ENCODE measurements at places on chromosomes 12 and 14.

- DNase-seq, result no peak
Measured at GRCh38 chr12:6541371-6542165, 7.3 kb downstream of the GAPDH start.

DNA sequence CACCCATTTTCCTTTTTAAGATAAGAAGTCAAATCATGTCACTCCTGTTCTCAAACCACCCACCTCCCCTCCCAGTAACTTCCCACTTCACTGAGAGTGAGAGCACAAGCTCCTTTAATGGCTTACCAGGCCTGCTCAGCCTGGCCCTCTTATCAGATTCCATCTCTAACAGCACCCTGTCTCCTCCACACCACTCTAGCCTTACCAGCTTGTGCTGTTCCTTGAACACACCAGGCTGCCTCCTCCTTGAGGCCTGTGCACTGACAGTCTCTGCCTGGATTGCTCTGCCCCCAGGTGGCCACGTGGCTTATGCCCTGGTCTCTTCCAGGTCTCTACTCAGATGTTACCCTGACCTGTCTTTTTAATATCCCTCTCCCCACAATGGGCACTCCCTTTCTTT, 40.1 kb upstream of the EVL start:
- no peak for DNase-seq

DNA sequence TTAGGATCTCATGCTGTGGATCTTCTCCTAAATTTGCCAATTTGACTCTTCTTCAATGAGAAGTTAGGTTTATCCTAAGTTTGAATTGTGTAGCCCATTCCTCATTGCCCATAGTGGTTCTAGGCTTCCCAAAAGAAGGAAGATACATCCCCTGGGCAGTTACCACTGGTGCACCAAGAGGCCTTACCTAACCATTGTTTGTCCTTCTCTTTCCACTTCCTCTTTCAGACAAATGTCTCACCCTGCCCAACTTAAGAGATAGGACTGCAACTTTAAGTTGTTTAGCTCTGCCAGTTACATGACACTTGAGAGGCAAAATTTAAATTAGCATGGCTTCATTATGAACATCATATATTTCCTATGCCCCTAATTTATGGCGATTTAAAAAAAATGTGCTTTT, 9.4 kb upstream of the KCNH3 start:
- no peak for DNase-seq

DNA sequence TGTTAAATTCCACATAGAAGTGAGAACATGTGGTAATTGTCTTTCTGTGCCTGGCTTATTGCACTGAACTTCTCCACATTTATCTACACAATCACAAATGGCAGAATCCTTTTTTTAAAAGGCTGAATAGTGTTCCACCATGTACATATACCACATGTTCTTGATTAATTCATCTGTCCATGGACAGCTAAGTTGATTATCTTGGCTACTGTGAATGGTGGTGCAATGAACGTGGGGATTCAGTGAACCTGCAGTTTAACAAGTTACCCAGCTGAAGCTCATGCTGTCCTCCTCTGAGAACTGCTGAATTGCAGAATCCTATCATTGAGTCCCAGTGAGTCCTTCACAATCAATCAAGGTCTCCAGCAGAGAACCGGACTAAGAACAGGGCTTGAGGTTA, 74.9 kb downstream of the TBK1 start:
- DNase-seq, result no peak

GRCh38 chr14:50575769-50576168, 15.8 kb downstream of the ATL1 start:
- DNase-seq, result no peak

GRCh38 chr14:89336338-89336737, 80.7 kb downstream of the FOXN3 start:
- DNase-seq, result no peak

- no peak for DNase-seq
Measured at GRCh38 chr14:51336734-51337133, 96.7 kb downstream of the TMX1 start.

DNA sequence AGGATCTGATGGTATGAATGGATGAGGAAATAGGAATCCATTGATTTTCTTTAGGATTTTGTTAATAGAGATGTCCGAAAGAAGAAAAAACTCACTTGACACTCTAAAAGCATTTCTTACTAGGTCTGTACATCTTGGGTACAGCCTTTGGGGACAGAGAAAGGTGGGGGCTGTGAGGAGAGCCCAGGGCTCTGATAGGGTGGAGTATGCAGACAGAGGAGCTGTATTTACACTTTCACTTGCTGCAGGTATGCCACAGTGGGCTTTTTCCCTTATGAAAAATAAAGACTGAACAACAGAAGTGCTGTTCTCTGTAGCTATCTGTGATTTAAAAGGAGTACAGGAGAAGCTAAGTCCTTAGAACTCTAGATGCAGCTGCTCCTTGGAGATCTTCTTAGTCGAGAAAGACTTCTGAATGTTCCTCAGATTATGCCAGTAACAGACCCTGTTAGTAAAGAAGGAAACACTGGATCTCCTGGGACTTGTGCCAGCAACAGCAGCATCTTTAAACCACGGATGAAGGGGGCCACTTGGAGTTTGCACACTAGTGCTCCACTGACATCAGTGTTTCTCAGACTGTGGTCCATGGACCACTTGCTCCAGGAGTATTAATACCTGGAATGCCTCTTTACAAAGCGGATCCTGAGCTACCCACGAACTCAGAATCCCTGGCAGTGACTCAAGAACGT, 19.4 kb upstream of the RTRAF start:
- DNase-seq, result no peak

DNA sequence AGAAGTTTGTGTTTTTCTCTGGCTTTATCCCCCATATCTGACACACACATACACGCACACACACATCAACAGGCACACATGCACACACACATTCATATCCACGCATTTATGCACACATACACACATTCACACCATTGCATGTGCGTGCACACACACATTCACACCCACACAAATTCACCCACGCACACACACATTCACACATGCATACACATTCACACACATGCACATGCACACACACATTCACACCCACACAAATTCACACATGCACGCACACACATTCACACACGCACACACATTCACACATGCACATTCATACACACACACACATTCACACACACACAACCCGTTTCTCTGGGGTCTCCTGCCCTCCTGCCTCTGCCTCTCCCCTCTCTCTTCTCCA, 264.2 kb downstream of the BCL11B start:
- DNase-seq, result no peak

DNA sequence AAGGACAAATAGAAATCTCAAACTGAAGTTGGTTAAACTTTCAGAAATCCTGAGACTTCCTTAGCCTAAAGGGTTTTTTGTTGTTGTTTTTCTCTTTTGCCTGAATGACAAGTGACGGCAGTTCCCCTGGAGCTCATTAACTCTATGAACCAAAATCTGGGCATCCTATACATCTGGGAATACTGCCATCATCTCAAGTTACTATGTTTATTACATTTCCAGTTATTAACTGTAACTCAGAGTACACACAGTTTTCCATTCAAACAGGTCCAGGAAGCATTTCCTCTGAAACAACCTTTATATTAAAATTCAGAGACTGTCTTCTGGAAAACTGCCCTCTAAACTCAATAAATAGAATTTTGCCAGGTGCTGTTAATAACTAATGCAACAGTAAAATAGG, 55.6 kb upstream of the CDKL1 start:
- DNase-seq, result no peak

- DNase-seq, result no peak
Measured at GRCh38 chr12:4177262-4177661, 96.3 kb upstream of the CCND2 start.

DNA sequence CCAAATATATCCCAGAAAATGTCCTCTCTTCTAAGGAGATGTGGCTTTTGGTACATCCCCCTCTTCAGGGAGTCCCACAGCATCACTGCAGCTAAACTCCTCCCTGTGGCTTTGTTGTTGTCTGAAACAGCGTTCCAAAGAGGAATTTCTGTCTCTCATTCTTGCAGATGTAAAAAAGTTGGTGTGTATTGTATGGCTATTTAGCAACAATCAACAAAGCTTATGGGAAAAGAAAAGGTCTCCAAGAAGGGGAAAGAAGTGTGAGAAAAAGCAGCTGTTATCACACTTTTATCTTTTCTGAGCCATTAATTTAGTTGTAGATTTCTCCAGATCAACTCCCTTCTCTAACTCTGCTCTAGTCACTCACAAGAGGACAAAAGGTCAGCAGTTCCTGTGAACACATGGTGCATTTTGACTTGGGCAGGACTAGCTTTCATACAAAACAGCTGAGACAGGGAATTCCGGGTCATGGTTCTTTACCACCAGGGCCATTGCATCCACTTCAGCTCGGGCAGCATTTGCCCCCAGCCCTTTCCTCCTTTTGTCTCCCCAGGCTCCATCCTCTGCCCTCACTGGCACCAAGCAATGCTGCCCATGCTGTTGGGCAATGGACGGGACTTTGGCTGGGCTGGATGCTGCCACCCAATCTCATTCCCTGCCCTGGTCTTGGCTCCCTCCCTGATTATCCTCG, 184.7 kb downstream of the TMX1 start:
- no peak for DNase-seq

DNA sequence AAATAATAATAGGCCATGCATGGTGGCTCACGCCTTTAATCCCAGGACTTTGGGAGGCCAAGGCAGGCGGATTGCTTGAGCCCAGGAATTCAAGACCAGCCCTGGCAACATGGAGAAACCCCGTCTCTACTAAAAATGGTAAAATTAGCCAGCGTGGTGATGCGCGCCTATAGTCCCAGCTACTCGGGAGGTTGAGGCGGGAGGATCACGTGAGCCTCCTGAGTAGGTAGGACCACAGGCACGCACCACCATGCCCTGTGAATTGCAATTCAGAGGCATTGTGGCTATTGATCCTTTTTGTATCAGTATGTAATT, 2.3 kb downstream of the ARHGDIB start:
- DNase-seq, result no peak

DNA sequence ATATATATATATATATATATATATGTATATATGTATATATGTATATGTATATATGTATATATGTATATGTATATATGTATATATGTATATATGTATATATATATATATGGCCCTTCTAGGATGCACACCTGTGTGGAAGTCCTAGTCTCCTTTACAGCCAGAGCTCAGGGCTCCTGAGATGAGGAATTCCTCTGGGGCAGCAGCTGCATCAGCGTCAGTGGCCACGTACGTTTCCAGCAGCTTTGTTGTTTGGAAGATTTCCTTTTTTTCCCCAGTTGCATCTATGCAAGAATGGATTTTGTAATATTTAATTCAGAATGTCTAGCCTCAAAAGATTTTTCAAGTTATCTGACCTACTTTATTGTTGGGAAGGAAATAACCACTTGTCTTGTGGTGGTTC, 68.6 kb downstream of the TNFAIP2 start:
- DNase-seq, result no peak
